ENCODE measurements at places on chromosomes 2 and 18.

DNA sequence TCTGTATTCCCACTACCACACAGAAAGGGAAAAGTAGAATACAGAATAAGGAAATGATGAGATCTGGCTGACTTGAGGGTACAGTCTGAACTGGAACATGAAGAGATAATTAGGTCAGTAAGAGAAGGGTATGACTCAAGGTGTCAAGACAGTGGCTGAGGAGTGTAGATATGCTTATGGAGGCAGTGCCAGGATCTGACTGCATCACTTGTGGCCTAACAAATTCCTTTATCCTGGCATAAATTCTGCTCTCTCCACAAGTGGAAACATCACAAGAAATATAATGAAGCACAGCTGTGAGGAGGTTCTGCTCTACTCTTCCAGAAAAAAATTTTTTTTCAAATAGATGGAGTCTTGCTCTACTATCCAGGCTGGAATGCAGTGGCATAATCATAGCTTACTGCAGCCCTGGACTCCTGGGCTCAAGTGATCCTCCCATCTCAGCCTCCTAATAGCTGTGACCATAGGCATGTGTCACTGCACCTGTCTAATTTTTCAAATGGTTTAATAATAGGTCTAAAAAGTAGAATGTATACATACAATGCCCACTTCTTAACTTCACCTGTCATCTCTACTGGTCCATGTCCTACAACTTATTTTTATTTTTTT, 85.3 kb downstream of the C2orf74 start:
- DNase-seq, result no peak

GRCh38 chr2:25438793-25439192, 97.1 kb upstream of the DNMT3A start:
- DNase-seq, result no peak

- no peak for DNase-seq
Observed at GRCh38 chr2:219442256-219443015, 7.8 kb downstream of the SPEG start.

DNA sequence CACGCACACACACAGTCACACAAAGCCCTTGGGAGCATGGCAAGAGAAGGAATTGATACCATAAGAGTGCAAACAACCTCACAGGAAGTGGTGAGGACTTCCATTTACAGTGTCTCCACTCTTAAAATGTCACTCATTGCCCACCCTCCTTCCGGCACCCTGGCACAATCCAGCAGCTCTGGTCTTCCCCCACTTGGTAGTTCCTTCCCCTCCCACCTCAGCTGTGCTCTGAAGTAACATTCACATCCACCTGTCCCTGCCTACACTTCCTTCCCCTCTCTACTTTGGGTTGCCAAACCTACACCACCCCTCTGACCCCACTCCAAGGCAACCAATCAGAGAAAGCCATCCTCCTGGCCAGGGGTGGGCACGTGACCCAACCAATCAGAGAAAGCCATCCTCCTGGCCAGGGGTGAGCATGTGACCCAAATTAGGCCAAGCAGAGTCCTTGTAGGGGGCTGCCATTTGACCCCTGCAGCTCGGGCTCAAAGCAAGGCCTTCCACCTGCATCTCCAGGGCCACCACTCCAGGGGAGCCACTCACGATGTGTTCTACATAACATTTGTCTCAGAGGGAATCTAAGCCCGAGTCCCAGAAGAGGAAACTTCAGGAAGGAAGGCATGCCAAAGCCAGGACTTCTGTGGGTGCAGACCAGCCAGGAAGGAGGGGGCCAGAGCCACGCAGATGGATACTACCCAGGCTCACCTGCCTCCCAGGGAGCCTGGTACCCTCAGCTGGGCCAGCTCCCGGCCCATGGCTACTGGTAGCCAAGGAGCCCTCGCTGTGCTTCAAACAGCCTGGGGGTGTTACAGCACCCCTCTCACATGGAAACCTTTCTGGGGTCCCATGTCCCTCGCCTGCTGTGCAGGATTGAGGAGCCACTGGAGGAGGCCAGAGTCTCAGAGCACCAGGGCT, 21.2 kb downstream of the CYP26B1 start:
- no peak for DNase-seq

GRCh38 chr18:35122586-35123224, 81.5 kb downstream of the MAPRE2 start:
- DNase-seq, result no peak

DNA sequence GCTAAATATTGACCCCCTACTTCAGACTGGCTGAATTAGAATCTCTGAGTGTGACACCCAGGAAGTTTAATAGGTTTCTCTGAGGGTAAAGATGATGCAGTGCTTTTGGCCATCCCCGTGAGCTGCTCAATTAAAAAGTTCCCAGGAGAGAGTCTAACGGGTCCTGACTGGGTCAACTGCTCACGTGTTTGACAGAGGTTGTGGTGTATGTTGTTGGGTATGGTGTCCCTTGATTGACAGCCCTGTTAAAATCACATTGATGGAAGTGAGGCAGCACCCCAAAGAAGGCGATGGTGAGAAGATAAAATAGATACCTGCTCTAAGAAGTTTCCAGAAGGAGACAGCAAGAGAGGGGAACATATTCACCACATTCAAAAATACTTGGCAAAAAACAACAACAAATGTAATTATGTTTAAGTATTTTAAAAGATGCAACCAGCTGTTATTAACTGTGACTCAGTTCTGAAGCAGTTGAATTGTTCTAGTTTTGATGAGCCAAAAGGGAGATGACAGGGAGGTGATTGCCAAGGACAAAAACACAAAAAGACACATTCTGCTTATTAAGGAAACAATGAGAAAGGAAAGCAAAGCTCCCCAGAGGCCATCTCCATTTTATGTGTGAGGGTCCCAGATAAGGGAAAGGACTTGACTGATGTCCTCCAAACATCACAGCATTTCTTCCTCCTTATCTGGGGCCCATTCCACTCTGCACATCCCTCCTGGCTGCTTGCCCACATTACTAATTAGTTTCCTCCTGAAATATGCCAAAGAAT, 11.5 kb upstream of the GMCL1 start:
- DNase-seq, result no peak

DNA sequence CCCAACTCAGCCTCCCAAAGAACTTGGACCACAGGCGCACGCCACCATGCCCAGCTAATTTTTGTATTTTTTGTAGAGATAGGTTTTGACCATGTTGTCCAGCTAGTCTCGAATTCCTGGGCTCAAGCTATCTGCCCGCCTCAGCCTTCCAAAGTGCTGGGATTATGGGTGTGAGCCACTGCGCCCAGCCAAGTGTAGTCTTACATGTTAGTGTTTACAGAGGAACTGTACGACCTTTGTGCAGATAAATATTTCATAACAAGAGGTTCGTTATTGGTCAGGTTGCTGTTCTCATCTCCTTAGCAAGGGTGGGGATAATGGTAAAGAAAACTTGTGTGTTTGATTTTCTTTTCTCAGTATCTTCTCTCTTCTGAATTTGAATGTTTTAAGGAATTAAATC, 46.5 kb downstream of the RALBP1 start:
- no peak for DNase-seq
